ENCODE measurements at places on chromosomes 3 and 15.

DNA sequence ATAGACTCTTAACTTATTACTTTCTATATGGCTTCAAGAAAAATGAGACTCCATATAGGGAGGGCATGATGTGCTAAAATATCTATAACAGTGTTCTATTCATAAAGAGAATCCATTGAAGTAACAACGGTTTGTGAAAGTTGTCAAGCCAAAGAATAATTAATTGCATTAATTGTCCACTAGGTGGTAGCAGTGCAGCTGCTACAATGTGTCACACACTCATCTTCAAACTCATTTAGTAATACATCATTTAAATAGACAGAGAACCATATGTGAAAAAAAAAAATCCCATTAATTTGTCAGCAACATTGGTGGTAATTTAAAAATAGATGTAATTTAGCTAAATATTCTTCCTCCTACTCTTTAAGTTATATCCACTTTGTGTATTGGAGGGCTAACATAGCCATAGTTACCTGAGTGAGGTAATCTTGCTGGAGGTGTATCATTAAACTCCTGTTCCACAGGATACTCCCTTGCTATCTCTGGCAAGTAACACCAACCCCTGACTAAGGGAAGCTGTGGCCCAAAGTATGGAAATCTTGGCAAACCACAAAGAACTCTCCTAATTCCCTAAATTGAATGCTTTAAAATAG, 3.7 kb upstream of the CPA3 start:
- no peak for DNase-seq

DNA sequence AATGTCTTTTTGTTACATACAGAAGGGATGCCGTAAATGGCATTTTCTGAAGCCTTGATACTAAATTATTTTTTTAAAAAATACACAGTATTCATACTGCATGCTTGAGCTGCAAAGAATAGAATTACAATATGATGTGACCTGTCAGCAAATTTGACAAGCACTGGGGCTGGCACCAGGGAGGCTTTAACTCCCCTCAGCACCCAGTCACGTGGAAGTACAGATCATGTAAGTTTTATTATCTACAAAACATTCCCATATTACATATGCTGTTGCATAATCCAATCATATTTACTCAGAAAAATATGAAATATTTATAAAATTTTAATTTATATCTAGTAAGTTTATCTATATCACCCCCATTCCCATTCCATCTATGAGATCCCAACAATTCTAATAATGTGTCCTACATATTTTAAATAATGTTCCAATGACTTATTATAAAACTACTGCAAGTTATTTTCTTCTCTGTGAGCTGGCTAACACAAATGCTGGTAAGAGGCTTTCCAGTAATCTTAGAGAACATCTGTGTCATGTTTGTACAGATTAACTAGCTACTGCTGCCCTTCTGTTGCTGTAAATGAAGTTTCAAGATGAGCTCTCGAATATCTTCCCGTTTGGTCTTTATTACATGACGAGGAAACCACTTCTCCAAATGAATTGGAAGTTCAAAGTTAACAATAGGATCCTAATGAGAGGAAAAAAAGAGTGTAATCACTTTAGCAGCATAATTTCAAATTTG, 5.2 kb upstream of the IMPG2 start:
- no peak for DNase-seq

GRCh38 chr15:72380743-72381142, 4.9 kb upstream of the HEXA start:
- no peak for DNase-seq

DNA sequence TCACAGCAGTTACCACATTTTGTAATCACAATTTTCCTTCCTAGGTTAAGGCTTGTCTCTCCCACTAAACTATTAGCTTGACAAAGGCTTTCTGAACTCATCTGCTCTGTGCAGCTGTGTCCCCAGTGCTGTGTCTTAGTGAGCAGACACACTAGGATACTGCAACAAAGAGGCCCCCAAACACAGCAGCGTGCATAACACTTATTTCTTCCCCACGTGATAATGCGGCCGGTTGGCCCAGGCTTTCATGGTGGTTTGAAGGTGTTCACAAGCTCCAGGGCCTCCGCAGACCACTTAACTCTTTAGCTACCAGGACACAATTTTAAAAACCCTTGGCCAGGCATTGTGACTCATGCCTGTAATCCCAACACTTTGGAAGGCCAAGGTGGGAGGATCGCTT, 2.2 kb upstream of the HDAC11 start:
- no peak for DNase-seq

- no peak for DNase-seq
Observed at GRCh38 chr3:179865861-179866505, 170.8 kb downstream of the PEX5L start.

GRCh38 chr15:67070150-67070549, 4.7 kb downstream of the SMAD3 start:
- DNase-seq = no peak

- DNase-seq = no peak
Observed at GRCh38 chr3:127213381-127213918, 20.5 kb downstream of the PRR23E start.

- no peak for DNase-seq
Observed at GRCh38 chr3:59411694-59412093, 361.9 kb upstream of the CFAP20DC start.
